Suppressor macrophage treated with lipopolysaccharide for 1 hour (primary cell): ENCODE measurements at places on chromosomes 7 and 10.

DNA sequence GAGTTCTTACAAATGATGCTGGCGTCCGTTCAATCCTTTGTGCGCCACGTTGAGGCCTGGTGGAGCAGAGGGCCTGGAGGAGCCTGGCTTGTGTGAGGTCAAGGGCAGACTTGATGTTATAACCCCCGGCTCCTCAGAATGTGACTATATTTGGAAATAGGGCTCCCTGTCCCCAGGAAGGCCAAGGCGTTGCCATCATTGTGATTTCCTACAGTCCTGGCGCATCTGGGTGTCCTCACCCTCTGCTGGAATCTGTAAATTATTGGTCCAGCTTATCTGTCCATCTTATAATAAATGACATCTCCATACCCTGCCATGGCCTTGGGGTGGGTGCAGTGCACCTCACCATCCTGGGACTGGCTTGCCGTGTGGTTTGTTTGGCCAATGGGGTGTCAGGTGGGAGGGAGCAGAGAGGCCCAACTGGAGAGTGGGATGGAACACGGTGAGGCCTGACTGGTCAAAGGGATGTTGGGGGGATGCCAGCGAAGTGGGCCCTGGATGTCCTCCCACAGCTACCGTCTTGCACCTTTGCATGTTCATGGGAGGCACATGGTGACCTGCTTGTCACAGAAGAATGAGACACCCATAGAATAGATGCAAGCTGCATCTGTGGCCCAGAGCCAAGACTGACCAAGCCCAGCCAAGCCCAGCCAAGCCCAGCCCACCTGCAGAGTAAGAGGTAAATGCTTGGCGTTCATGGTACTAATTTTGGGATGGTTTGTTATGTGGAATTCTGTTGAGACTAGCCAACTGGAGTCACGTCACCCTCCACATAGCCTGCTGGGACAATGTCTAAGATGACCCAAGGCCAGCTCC is 11.1 kb upstream of the LRRC27 start:
- no peak for DNase-seq

- DNase-seq: no peak
Observed at GRCh38 chr7:101650579-101651081, 21.5 kb upstream of the MYL10 start.

GRCh38 chr10:93879273-93879672 is 14.5 kb upstream of the SLC35G1 start:
- no peak for DNase-seq

GRCh38 chr10:109029870-109030269 is 893.4 kb downstream of the XPNPEP1 start:
- DNase-seq: no peak

GRCh38 chr10:114632869-114633715 is 25.0 kb downstream of the ABLIM1 start:
- peak; percentile 83 for DNase-seq

DNA sequence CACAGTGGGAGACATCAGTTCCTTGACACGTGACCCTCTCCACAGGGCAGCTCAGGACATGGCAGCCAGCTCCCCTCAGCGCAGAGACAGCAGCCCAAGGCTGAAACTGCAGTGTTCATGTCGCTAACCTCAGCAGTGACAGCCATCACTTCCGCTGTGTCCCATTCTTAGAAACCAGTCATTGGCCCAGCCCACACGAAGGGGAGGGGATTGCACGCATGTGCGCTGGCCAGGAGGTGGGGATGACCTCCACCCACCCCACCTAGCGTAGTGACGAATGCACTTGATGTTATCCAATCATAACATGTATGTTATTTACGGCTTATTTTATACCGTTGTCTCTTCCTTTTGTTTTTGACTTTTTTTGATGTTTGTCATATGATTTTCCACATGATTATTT is 36.9 kb upstream of the EGFR start:
- DNase-seq: no peak

- DNase-seq: no peak
Observed at GRCh38 chr10:1149793-1150637, 93.8 kb downstream of the WDR37 start.

DNA sequence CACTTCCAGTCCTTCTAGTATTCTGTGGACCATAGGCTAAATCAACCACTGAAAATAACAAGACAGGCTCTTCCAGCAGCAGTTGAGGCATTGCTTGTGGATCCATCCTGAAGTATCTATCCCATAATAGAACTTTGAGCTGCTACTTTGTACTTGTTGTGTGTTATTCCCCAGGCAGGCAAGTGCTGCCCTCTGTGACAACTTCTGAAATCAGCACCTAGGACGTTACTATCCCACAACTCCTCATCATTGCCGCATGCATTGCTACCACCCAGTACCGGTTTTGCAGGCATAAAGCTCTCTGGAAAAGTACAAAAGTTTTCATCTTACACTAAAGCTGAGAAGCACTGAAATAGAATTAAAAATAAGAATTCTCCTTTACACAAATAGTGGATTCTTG is 145.3 kb downstream of the HTR7 start:
- no peak for DNase-seq

GRCh38 chr10:71424496-71425194 is 27.9 kb downstream of the CDH23 start:
- no peak for DNase-seq

GRCh38 chr7:155584261-155584660 is 37.9 kb upstream of the CNPY1 start:
- DNase-seq: no peak

GRCh38 chr7:2115760-2116447 is 116.8 kb downstream of the MAD1L1 start:
- no peak for DNase-seq

DNA sequence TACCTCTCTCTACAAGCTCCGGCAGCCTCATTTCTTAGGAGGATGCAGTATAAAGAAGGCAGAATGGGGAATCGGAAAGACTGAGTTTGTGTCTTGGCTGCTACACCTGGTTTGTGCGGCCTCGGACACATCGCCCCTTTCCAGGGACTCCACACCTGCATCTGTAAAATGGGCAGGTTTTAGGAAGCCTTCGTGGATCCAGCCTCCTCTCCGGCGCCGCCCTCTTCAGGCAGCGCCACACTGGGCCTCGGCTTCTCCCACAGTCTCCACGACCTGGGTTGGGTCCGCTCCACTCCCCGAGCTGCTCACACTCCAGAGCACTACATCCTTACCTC is 341 bp downstream of the GOT1 start:
- DNase-seq: no peak
